ENCODE measurements at places on chromosomes 1 and 21.

- DNase-seq = no peak
Measured at GRCh38 chr21:33374450-33375096, 28.6 kb upstream of the IFNGR2 start.

DNA sequence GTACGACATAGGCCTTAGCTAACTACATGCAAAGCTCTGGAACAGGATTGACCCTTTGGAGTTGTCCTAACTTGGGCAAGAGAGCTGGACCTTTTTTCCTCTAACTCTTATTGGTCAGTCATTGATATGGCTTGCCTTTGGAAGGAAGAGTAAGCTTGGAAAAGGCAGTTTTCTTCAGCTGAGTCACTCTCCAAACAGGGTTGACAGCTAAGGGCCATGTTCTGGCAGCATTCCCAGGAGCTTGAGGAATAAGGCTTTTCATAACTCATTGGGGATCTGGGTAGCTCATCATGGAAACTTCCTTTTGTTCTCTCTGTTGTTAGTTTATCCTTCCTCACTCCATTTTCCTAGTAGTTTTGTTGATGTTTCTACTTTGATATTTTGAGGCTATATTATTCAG lies 14.5 kb upstream of the ERRFI1 start:
- DNase-seq = peak; percentile 92

- no peak for DNase-seq
Measured at GRCh38 chr1:230211436-230212145, 144.6 kb downstream of the GALNT2 start.

DNA sequence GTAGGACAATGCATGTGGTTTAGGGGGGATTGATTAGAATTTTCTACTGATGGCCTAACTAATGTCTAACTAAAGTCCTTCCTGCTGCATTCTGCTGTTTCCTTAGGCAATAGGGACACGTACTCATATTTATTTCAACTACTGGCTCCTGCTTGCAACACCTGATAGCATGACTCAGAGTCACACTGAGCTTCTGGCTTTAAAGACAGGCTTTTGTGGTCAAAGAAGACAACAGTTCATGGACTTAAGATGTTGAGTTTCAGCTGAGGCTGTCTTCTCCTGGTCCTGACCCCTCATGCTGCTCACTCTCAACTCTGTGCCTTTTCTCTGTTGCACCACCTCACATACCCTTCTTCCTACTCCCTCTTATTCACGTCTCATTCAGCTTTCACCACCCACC lies 29.1 kb upstream of the TRABD2B start:
- DNase-seq = no peak

- DNase-seq = peak; percentile 33
Measured at GRCh38 chr1:219189021-219189824, 15.5 kb downstream of the LYPLAL1 start.

DNA sequence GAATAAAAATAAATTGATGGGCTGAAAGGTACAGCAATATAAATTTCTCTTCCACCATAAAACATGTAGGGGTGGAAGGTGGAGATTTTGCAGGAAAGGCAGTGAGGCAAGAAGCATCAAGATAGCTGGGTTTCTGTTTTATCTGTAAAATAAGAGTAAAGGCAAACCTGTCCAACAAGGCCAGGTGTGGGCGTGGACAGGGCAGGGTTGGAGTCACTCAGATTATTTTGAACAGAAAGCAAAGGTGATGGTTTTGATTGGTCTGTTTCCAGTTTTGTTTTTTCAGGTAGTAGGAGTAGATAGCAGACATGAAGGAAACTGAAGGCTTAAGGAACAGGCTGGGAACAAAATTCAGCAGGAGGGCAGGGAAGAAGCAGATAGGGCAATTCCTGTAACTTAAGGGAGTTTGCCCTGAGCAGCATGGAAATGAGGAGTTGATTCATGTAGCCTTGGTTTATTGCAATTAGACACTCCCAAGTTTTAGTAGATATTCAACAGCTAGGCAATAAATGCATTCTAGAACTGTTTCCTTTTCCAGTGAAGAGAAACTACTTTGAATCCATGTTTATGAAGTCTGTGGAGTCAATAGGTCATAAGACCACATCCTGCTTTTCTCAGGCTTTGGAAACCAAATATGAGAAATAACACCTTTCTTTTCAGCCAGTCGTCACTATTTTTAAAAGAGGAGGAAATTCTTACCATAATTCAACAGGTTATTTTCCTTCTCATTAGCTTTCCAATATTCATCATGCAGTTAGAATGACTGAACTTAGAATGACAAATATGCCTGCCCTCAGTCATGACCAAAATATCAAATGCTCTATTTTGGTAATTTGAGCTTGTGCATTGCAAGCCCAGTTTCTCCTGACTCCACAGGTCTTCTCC lies 38.7 kb upstream of the CD55 start:
- DNase-seq = no peak

DNA sequence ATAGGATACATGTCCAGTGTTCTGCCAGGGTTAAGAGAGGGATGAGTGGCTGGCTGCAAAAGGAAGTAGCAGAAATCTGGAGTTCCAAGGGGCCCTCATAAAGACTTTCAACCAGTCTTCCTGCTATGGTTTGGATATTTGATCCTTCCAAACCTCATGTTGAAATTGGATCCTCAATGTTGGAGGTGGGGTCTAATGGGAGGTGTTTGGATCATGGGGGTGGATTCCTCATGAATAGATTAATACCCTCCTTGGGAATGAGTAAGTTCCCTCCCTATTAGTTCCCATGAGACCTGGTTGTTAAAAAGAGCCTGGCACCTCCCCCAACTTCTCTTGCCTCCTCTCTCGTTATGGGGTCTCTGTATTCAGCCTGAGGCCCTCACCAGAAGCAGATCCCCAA lies 10.1 kb upstream of the GNG12 start:
- no peak for DNase-seq

DNA sequence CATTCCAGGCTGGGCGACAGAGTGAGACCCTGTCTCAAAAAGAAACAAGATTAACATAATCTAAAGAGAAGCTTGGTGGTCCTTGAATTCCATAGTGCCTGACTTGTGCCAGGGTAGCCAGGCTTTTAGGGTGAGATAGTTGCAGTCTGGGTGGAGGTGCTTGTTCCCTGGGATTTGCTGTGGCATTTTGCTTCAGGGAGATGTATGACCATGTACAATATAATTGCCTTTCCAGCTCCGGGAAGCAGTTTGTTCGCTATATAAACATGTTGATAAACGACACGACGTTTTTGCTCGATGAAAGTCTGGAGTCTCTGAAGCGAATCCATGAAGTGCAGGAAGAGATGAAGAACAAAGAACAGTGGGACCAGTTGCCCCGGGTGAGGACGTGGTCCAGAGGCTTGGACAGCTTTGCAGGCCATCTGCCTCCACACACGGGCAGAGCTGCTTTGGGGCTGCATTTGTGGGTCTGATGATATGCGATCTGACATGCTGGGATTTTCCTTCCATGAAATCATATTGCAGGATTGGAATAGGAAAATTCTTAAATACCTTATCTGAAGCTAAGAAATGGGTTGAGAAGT lies 49.4 kb upstream of the KIF1B start:
- no peak for DNase-seq

DNA sequence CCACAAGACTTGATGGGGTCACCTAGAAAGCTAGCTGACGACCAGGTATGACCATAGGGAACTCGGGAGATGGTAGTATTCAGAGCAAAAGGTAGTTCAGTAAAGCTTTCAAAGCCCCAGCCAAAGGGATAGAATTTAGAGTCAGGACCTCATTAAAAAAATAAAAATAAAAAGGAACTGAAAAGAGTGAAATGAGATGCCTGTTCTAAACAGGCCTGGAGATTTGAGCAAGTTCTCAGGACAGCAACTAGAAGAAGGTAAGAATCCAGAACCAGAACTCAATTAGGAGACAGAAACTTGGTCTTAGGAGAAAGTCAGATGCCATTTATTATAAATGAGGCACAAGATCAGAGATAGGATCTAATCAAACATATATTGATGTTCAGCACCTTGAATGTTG lies 265.5 kb upstream of the CACYBP start:
- DNase-seq = no peak

GRCh38 chr1:168906367-168906766 lies 177.4 kb upstream of the DPT start:
- no peak for DNase-seq

- DNase-seq = no peak
Measured at GRCh38 chr1:100719490-100719889, at the start of gene VCAM1. TSS of gene VCAM1 (plus strand) at chr1:100719742. CDS start at chr1:100719861, 119 bp downstream.

- no peak for DNase-seq
Measured at GRCh38 chr1:33168556-33169289, 13.1 kb downstream of the TRIM62 start.

DNA sequence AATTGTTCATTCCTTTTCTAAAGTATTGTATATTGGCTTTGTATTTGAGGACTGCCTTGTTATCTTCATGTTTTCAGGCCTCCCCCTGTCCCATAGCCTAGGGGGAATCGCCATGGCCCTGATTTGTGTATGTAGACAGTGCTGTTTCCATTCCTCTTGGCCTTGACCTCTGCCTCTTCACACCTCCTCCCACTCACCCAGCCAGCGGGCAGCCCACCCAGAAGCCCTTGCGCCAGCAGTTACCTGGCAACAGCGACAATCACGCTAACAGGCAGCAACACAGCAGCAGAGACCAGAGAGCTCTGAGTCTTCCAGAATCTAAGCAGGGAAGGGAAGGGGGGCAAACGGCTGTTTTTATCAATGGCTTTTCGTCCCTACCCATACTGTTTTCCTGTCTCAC lies 50.0 kb upstream of the NPL start:
- DNase-seq = no peak

- DNase-seq = no peak
Measured at GRCh38 chr1:89780721-89781120, 40.1 kb upstream of the LRRC8D start.

DNA sequence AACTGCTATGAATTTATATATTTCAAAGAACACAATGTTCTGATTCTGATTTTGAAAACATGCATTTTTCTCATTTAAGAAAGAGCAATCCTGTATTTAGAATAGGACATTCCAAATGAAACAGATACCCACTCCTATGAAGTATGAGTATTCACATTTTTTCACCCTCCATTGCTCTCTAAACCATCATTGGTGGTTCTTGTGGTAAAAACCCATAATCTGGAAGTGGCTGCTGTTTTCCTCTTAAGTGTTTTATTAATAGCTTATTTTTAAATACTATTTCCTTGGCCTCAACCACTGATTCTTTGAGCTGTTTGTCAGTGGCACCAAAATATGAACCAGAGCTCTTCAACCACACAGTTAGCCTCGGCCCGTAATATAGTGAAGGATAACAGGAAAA lies 60.0 kb upstream of the ADAM30 start:
- no peak for DNase-seq

DNA sequence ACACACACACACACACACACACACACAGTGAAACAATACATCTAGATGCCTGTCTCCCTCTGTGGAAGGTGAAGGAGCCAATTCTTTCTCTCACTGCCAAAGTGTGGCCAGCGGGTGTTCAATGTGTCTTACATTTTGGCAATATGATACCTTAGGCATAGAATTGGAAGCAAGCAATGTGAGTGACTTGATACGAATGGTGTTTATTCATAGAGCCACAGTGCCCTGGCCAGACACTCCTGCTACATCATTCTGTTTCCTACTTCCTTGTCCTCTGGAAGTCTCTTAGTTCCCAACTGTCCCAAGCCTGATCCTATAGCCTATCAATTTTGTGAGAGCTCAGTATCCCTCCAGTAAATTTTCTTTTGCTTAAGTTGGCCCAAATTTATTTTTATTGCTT lies 170.0 kb upstream of the L1TD1 start:
- DNase-seq = no peak

DNA sequence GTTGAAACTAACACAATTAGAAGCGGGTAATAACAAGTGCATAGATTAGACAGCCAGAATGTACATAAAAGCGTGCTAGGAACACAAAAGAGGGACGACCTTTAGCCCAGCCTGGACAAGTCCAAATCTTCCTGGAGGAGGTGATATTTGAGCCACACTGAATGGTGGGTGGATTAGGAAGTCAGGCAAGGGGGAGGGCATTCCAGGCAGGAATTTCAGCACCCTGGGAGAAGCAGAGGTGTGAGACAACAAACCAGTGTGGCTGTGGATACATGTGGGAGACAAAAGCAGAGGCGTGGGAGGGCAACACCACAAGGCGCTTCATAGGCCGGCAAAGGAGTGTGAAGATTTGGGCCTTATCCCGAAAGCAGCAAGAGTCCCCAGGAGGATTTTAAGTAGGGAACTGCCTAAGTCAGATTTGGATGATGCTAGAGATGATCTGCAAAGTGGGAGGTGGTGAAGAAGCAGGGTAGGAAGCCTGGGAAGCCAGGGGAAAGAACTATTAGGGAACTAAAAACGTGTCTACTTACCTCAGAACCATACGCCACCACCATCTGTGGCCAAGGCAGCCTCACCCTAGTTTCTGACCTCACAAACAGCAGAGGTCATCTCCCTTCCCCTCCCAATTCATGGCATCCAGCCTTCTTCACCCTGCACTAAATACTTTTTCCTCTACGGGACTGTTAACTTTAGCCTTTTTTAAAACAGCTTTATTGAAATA lies 81.8 kb downstream of the GLUL start:
- no peak for DNase-seq

DNA sequence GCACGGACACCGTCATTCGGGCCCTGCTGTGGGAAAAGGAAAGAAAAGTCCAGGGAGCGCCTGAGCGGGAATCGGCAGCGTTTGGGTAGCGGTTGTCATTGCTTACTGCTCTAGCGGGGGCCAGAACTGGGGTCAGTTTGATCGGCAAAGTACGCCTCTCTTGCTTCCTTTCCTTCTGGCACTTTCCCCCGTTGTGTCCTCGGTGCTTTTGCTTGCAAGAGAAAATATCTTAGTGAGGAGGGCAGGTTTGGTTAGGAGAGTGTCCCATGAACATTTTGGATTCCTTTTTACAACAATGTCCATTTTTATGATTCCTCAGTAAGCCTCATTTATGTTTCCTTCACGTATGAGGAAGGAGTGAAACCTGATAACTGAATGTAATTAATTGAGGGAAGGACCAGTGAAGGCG lies 670 bp downstream of the ST3GAL3 start:
- DNase-seq = no peak

- DNase-seq = no peak
Measured at GRCh38 chr1:165965857-165966256, 138.4 kb downstream of the UCK2 start.

GRCh38 chr21:45471525-45472221 lies 66.7 kb downstream of the COL18A1 start:
- no peak for DNase-seq

DNA sequence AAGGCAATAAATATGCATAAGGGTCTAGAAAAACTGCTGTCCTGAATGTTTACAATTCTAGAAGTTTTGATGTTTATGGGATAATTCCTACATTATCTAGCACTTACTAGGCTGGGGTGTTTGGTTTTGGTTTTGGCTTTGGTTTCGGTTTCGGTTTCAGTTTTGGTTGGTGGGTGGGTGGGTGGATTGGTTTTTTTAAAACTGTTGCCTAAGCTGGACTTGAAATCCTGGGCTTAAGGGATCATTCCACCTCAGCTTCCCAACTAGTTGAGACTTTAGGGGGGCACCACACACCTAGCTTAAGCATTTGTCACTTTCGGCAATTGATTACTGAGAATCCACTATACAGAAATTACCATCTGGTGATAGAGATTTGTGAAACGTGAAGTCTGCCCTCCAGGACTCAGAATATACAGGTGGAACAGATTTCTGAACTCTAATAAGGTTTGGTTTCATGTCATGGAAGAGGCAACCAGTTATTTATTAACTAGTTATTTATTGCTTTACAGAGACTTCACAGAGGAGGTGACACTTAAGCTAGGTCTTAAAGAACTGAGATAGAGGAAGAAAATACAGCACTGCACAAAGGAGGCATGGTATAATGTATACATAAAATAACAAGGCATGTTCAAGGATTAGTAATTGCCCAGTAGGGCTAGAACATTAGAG lies 69.6 kb downstream of the PIK3R3 start:
- no peak for DNase-seq

Measured in GM04503 (cell line).